ENCODE measurements at places on chromosomes 6 and 20.

- peak; percentile 52 for DNase-seq
Observed at GRCh38 chr20:41738604-41739206, 120.5 kb upstream of the CHD6 start.

DNA sequence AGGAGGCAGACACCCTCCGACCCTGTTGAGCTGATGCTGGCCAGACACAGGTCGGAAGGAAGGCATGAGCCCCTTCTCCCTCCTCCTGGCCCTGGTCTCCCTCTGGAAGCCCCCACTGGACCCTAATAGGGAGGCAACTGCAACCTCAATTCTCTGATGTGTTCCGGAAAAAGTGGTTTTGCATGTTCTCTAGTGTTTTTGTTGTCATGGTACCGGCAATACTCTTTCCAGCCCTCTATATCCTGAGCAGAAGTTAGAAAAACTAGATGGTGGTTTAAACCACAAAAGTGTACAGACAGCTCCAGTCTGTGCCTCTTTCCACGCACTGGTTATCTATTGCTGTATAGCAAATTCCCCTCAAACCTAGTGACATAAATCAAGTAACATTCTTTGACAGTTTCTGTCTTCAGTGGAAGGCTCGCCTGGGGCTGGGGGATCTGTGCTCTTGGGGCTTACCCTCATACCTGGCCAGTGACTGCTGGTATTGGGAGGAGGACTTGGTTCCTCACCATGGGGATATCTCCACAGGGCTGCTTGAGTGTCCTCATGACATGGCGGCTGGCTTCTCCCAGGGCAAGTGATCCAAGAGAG is 37.0 kb downstream of the SYTL3 start:
- peak; percentile 52 for DNase-seq

- no peak for DNase-seq
Observed at GRCh38 chr6:157518397-157519250, 137.6 kb downstream of the ZDHHC14 start.

DNA sequence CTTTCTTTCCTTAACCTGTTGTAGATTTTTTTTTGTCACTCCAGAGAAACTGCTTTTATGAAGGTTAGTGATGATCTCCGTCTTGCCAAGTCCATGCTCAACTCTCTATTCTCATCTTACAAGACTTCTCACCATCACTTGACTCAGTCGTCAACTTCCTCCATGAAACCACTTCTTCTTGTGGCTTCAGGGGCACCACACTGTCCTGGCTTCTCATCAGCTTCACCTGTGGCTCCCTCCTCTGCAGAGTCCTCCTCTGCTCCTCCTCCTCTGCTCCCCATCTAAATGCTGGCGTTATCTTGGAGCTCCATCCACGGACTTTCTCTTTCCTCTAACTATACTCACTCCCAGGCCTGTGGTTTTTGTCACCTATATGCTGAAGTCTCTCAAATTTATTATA is 187.5 kb downstream of the BACH2 start:
- DNase-seq, result no peak

GRCh38 chr6:6085928-6086668 is 79.4 kb upstream of the NRN1 start:
- no peak for DNase-seq

DNA sequence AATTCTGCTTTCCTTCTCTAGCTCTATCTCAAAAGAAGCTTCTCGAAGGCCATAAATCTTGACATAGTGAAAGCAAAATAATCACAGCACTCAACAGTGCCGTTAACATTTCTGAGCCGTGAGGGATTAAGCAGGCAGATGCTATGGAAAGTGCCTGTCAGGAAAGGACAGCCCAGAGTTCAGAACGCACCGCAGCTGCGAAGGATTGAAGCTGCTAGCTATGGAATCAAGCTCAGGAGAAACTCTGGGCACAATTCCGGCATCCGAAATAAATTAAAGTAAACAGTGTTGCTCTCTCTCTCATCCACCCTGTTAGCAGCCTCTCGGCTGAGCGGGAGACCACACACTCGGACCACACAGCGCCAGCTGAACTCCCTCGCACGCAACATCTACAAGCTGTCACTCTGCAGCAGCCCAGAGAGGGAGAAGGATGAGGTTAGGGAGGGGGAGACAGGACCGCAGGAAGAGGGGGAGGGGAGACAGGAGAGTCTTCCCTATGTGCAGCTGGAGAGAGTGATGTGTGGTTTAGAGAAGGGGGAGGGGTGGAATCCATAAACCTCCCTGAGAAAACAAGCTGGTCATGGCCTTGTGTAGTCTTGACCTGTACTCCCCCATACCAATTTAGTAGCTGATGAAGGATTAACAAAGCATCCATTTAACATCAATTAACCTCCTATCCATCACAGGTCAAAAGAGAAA is 9.0 kb downstream of the EXOC2 start:
- peak; percentile 89 for DNase-seq

- no peak for DNase-seq
Observed at GRCh38 chr20:1381753-1382591, 10.9 kb downstream of the FKBP1A start.

- no peak for DNase-seq
Observed at GRCh38 chr20:54122189-54122588, 51.6 kb downstream of the CYP24A1 start.

DNA sequence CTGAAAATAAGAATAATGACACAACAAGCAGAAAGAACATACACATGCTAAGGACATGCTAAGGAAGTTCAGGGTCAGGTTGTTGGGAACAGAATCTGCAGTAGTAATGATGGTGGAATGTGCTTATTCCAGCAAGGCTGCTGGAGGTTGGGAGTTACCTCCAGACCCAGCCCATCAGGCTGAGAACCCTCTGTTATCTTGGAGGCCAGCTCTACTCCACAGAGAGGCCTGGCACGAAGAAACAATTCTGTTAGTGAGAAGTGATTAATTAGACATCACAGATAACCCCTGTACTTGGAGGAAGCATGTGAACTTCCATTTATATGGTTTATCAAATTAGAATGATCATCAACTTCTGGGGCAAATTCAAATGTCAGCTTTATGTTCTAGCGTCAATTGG is 22.1 kb upstream of the ARHGAP18 start:
- no peak for DNase-seq

GRCh38 chr6:121579478-121579877 is 144.0 kb downstream of the GJA1 start:
- DNase-seq, result no peak

DNA sequence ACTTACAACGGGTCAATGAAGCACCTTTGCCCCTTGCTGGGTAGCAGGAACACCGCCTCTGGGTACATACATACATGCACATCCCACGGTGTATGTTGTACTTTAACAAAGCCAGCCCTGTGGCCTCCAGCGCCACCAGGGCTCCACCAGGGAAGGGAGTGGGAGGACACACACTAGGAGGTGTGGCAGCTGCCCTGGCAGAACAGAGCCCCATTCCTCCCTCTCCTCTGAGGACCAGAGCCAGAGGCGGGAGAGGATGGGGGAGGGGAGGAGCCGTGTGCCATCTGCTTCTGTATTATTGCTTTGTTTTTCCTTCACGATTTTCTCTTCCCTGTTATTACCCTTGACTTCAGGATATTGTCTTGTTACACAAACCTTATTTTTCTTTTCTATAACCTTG is 105.8 kb upstream of the TRAF3IP2 start:
- peak; percentile 71 for DNase-seq

DNA sequence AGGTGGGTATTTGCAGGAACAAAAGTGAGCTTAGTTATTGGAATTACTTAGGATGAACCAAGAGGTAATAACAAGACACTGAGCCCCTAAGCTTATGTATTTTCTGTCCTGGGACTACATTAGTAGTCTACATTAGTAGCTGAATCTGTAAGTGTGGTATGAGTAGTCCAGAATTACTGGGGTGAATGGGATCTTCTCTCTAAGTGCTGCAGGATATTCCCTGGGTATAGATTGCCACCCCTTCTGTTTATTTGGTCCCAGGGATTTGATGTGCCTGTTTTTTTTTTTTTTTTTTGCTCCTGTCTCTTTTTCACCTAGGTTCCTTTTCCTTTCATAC is 5.9 kb downstream of the CD2AP start:
- DNase-seq, result no peak

- no peak for DNase-seq
Observed at GRCh38 chr20:35273449-35274171, 4.3 kb downstream of the MMP24OS start.

DNA sequence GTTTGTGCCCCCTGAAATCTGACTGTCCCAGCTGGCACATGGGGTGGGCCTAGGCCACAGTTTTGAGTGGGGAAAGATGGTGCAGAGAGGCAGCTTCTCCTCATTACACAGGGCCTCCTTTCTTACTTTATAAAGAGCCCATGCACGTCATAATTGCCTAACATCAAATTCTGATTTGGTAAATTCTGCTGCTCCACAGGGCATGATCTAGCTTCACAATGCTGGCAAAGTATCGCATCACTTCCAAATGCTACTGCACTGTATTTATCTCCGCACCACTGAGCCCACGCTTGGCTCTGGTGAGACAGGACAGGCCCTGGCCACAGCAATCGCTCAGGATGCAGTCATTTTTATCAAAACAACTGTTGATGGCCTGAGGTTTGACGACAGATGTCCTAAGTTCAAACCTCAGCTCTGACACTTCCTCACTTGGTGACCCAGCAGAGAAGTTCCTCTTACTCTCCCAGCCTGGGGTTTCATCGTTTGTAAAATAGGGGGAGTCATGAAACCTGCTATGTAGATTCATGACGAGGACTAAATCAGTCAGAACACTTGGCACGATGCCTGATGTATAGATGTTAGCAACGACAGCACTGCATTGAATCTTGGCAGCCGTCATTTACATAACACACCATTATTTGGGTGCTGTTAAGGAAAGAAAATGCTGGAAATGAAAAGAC is 187.9 kb downstream of the TTLL2 start:
- no peak for DNase-seq

DNA sequence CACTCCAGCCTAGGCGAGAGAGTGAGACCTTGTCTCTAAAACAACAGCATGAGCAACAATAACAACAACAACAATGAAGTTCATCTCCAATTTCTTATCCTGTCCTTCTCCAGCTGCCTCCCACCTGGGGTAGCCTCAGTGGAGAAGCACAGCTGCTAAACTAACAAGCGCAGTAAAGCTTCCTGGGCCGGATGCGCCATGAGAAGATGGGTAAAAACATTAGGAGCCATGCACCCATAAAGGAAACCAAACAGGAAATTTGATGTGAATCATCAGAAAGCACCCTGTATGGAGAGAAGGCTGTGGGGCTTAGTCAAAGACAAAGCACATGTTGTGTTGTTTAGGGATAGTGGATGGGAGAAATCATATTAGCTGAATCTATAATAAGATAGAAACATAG is 61.1 kb upstream of the CCN6 start:
- DNase-seq, result no peak

GRCh38 chr20:9235518-9235917 is 166.6 kb downstream of the PLCB4 start:
- DNase-seq, result no peak

DNA sequence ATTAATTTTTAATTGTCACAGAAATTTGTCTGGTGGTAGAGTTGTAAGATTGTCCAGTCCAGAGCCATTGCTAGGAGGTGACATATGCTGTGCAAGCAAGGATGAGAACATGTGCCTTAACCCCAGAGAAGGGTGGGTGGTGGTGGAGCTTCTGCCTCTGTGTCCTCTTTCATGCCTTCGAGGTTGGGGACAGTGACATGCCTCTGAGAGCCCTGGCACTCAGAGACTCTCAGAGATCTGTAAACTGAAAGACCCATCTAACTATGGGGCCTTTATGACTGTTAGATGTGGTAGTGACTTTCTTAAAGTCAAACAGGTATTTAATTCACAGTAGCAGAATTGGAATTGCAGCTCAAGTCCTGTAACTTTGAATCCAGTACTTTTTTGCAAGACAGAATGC is 132.4 kb downstream of the JARID2 start:
- no peak for DNase-seq

GRCh38 chr6:14444295-14444972 is 326.9 kb downstream of the CD83 start:
- DNase-seq, result no peak

Measured in left lung (tissue), 14 donors.